ENCODE measurements at places on chromosomes 12 and 14. TPM values are rescaled to one million over a fixed set of nuclear protein-coding genes. Genes with fewer than 3 reads are reported as not detected.

The FGF6 gene
- not detected for total RNA-seq

The P2RX2 gene
- not detected for total RNA-seq

The CD69 gene
- total RNA-seq: 118 TPM

The ZDHHC22 gene
- not detected for total RNA-seq

The ABHD12B gene
- not detected for total RNA-seq

The THTPA gene
- 8.2 TPM for total RNA-seq

The LUM gene
- not detected for total RNA-seq

The GPR135 gene
- 0.51 TPM for total RNA-seq

The AGAP2 gene
- total RNA-seq: 34.0 TPM

The PTCSC3 gene
- total RNA-seq: not detected

The PPP4R4 gene
- total RNA-seq: 17.0 TPM

The ZNF10 gene
- 3.7 TPM for total RNA-seq

The ASCL1 gene
- total RNA-seq: not detected

The HRK gene
- total RNA-seq: not detected

The NTF3 gene
- total RNA-seq: not detected

The AMN gene
- total RNA-seq: 0.17 TPM

The VASH1 gene
- 6.1 TPM for total RNA-seq

The MFAP5 gene
- not detected for total RNA-seq

The GLIPR1L2 gene
- total RNA-seq: 0.24 TPM

The GNPNAT1 gene
- total RNA-seq: 31.4 TPM
